Dorsolateral prefrontal cortex (tissue), 122 donors: ENCODE measurements at places on chromosomes 1 and 21. TPM values are rescaled to one million over a fixed set of nuclear protein-coding genes. Genes with fewer than 3 reads are reported as not detected.

The F13B gene
- not detected for total RNA-seq

The HHAT gene
- total RNA-seq: 6.6 TPM

The HAPLN2 gene
- total RNA-seq: 33.1 TPM

The C4BPA gene
- not detected for total RNA-seq

The KCNJ10 gene
- 106 TPM for total RNA-seq

The PLA2G2D gene
- not detected for total RNA-seq

The DIO1 gene
- not detected for total RNA-seq

The FCGR3A gene
- 42.7 TPM for total RNA-seq

The ST6GALNAC3 gene
- total RNA-seq: 14.1 TPM

The BATF3 gene
- total RNA-seq: 10.7 TPM

The KCNK2 gene
- total RNA-seq: 6.9 TPM

The ZSWIM5 gene
- 8.4 TPM for total RNA-seq

The DIRAS3 gene
- 7.1 TPM for total RNA-seq

The OR2L5 gene
- 6.4 TPM for total RNA-seq

The LMOD1 gene
- 12.8 TPM for total RNA-seq

The DCDC2B gene
- total RNA-seq: not detected

The LGR6 gene
- 0.46 TPM for total RNA-seq

The HOOK1 gene
- total RNA-seq: 11.2 TPM

The SH2D5 gene
- 63.9 TPM for total RNA-seq

The AMPD1 gene
- total RNA-seq: not detected

The FAM3B gene
- not detected for total RNA-seq

The TMCO1 gene
- total RNA-seq: 67.1 TPM

The GNAT2 gene
- not detected for total RNA-seq

The TMEM82 gene
- total RNA-seq: not detected

The CAPN8 gene
- total RNA-seq: 1.2 TPM
